ENCODE measurements at places on chromosomes 5 and 9.

- DNase-seq, result no peak
Measured at GRCh38 chr9:36969216-36969771, 64.8 kb downstream of the PAX5 start.

- no peak for DNase-seq
Measured at GRCh38 chr9:223152-223551, 8.5 kb downstream of the DOCK8 start.

DNA sequence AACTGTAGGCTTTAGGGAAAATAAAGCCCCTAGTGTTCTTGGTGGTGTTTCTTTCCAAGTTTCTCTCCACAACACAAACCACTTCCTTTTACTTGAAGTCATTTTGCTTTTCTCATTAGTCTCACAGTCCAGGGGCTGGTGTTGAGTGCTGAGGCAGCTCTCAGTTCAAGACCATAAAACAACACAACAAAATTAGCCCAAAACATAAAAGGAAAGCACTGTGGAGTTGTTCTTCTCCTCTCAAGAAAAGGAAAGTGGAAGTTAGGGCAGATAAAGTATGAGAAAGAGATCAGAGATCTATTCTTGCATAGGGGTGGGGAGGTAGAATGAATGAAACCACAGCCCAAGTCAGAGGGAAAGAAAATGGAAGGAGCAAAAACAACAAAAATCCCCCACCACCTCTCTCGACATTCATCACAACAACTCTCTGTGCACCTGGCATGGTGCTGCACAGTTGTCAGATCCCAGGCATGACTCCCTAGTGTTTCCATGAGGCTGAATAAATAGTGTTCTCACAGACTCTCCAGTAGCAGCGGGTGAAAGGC lies 569.9 kb downstream of the RAB3C start:
- no peak for DNase-seq

DNA sequence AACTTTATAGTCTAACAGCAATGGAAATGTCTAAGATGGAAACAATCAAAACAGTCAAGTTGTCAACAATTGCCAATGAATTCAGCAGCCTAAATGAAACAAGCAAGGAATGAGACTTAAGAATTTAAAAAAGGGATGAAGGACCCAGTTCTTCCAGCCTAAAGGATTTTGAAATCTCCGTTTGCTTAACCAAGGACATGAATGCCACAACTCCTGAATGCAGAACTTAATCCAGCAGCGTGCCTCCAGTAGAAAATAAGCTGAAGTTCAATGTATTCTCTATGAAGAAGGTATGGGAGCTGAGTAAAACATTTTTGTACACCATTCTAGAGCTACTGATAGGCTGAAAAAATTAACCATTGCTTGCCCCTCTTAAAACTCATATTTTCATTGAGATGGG lies 411.3 kb downstream of the ARHGEF28 start:
- DNase-seq, result no peak

DNA sequence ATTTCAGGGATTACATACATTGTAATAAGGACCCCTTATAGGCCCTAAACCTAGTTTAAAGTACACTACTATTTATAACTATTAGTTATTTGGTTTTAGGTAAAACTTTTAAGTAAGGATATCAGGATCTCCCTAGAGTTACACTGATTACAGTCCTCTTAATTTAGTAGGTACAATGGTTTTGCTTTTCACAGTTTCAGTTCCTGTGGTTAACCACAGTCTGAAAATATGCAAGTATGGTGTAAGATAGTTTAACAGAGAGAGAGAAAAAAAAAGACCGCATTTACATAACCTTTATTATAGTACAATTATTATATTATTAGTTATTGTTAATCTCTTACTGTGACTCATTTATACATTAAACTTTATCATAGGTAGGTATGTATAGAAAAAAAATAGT lies 725.3 kb upstream of the PTPRD start:
- no peak for DNase-seq

GRCh38 chr9:101977614-101978210 lies 239.3 kb upstream of the GRIN3A start:
- DNase-seq, result no peak

GRCh38 chr5:98510143-98510985 lies 263.1 kb upstream of the RGMB start:
- DNase-seq, result peak; percentile 17

DNA sequence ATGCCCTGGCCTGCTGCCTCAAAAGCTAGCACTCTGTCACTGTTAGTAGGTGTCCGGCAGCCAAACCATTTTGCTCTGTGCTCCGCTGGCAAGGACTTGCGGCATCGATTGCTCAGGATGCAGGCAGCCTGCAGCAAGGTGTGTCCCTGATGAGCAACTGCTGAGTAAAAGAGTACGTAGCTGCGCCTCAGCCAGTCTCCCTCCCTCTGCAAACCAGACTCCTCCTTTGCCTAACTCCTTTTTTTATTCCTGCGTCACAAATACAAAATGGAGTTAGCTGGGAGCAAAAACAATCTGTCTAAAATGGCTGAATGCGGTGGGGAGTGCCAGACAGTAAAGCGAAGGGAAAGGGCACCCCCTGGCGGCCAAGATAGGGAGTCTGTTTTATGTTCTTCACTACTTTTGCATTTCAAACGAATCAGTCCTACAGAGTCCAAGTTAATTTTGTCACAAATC lies 61.1 kb downstream of the DIAPH1 start:
- peak; percentile 87 for DNase-seq

- no peak for DNase-seq
Measured at GRCh38 chr5:180467028-180467975, 26.9 kb upstream of the CNOT6 start.

DNA sequence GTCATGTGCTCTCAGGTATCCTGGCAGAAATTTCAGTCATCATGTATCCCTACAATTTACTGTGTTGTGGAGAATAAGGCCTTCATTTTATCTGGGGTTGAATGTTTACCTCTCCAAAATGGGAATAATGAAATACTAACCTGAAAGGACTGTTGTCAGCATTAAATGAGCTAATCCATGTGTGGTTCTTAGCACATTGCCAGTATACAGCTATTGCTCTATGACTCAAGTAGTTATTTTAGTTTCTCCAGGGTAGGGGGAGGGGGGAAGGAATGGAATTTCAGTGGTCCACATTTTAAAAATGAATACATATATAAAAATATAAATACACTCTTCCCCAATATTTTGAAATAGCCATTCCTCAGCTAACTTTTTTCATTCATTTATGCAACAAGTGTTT lies 3.5 kb downstream of the PAM start:
- no peak for DNase-seq

DNA sequence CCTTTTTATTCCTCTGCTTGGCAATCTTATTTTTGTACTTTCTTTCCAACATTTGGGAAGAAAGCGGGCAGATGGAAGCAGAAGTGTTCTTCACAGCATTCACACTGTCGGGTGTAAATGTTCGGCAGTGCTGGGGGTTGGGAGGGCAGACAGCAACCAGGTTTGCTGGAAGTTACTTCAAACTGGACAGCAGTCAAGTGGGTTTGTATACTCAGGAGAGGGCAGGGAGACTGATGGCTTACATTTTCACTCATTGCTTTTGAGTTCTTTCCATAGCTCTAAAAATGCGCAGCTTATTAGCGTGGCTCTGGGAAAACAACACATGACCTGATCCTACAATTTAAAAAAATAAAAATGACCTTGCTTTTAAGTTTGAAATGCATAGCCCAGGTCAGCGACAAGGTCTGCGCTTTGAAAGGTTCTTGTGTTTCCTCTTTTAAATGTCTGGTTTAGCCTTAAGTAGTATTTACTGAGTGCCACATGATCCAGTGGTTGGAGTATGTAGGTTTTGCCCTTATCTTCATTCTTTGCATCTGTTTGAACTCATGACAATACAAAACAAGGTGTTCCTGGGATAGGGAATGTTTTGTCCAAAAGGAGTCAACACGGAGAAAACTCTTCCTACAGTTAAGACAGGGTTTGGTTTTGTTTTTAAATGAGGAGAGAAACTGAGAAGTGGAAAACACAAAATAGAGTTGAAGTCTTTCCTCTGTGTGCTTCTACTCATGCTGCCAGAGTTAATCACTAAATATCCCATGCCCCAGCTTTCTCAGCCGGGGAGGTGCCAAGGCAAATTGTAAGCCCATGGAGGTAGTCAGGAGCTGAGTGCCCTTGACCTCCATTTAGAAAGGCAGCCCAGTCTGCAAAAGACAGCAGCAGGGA lies 132.7 kb upstream of the DMRT1 start:
- DNase-seq, result no peak

DNA sequence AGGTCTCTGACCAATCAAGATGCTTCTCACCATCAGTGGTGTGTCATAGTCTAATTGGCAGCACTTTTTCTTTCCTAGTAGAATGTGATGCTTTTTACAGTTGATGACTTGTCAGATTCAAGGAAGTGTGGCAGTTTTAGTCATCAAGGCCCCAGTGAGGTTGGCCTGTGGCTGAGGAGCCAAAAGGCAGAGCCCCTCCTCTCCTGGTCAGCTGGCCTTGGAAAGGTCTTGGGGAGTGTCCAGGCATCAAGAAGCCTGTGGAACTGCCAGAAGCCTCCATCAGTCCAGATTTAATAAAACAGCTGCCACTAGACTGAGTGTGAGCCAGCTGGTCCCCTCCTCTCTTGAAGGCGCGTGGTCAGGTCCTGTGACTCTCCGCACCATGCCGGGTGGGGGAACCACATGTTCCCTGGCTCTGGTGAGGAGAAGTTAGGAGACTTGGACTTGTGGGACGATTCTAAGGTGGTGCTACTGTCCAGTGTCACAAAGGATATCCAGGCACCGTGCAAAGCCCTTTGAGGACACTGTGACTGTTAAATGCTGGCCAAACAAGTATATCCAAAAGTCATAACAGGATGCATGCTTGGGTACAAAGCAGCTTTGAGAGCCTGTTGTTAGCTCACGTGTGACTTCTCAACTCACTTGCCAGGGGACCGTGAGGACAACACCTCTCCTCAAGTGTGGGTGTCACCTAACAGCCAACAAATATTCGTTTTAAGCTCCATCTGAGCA lies 6.1 kb upstream of the ANGPTL2 start:
- DNase-seq, result peak; percentile 17

DNA sequence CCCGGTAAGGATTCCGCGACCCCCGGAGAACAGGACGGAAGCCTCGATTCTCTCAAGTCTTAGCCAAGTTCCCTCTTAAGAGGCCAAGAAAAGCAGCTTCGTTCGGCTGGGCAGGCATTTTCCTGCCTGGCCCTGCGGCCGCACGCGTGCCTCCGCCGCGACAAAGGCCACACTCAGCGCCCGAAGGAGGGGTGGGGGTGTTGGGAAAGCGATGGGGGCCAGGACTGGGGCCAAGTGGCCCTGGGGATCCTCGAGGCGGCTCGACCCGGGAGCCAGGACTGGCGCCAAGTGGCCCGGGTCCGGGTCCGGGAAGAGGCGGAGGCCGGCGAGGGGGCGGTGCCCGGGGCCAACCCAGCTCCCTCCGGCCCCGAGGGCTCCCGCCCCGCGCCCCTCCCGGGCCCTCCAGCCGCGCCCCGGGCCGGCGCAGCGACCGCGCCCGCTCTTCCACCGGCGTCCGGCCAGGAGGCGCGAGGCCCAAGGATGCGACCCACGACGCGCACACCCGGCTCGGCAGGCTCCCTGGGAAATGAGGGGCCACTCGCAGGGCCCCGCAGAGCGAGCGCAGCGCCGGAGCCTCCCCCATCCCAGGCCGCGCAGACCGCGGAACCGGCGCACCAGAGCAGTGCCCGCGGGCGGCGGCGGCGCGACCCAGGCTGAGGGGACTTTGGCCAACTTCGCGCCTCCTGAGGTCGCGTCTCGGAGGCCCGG lies 756 bp downstream of the VAV2 start:
- no peak for DNase-seq

DNA sequence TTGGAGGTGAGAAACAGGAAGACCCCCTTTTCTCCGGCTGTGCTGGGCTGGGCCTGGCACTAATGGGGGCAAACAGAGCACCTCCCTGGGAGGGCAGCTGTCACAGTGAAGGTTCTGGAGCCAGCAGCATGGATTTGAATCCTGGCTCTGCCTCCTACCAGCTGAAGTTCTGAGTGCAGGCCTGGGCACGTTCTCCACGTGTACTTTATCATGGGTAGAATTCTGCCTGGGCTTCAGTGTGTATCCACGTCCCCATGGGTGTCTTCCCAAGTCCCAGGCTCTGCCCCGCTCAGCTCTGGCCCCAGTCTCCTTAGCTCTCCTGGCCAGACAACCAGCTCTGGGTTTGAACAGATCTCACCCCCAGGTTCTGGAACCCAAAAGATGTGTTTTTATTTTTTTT lies 223.2 kb downstream of the PBX3 start:
- no peak for DNase-seq

- DNase-seq, result no peak
Measured at GRCh38 chr5:27191786-27192510, 153.6 kb upstream of the CDH9 start.

DNA sequence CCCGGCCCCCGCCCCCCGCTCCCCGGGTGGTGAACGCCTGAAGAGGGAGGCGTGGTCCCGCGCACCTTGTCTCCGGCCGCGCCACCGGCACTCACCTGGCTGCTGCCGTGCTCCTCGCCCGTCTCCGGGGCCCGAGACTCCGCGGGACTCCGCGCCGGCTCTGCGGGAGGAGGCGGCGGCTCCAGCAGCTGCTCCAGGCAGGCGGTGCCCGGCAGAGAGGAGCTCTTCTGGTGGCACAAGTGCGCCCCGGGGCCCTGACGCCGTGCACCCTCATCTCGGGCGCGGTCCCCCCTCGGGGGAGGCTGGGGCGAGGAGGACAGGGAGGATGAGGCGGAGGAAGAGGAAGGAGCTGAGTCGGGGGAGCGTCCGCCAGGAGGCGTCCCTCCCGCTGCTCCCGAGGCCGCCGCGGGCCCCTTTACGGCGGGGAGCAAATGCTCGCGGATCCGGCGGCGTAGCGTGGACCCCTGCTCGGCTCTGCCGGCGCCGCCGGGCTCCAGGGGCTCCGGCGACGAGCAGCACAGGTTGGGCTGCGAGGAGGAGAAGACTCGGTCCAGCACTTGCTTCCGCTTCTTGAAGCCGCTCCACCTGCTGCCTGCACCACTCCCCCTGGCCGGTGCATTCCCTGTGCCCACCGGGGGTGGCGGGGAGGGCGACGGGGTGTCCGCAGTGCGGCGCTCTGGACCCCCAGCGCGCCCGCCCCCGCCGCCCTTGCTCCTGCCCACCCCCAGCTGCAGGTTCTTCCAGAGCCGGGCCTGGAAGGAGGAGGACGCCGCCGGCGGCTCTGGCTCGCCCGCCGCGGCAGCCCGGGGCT lies 928 bp downstream of the MCTP1 start:
- no peak for DNase-seq

- no peak for DNase-seq
Measured at GRCh38 chr9:83372957-83373356, 165.2 kb downstream of the FRMD3 start.

- no peak for DNase-seq
Measured at GRCh38 chr5:172488221-172488620, 33.9 kb upstream of the SH3PXD2B start.

Measured in substantia nigra (tissue), 51 donors.